Endothelial cell of umbilical vein (primary cell): ENCODE measurements at places on chromosomes 4 and X. TPM values are rescaled to one million over a fixed set of nuclear protein-coding genes. Genes with fewer than 3 reads are reported as not detected.

DMP1 gene
- not detected in 2 replicates for polyA plus RNA-seq

CC2D2A gene
- polyA plus RNA-seq: 10.2 and 10.6 TPM in 2 replicates

EGF gene
- not detected in 2 replicates for polyA plus RNA-seq

RAI2 gene
- polyA plus RNA-seq: 0.19 and 0.27 TPM in 2 replicates

TLR1 gene
- polyA plus RNA-seq: 0.59 and 0.81 TPM in 2 replicates

TMEM150C gene
- polyA plus RNA-seq: 3.8 and 4.1 TPM in 2 replicates

ADGRL3 gene
- polyA plus RNA-seq: not detected in 2 replicates

SPINK2 gene
- polyA plus RNA-seq: 0.22 TPM in 1 of 2 replicates, not detected in the other

GABRB1 gene
- polyA plus RNA-seq: not detected in 2 replicates

GAB3 gene
- 6.0 and 6.1 TPM in 2 replicates for polyA plus RNA-seq

GRCh38 chrX:129798456-129798855 lies 18.7 kb downstream of the SASH3 start:
- DNase-seq: no peak

GRCh38 chrX:154046940-154047610 lies 27.4 kb upstream of the IRAK1 start:
- DNase-seq: peak; percentile 26

- DNase-seq: no peak
These were observed 4.6 kb downstream of the JAKMIP1 start for GRCh38 chr4:6195602-6196319.

DNA sequence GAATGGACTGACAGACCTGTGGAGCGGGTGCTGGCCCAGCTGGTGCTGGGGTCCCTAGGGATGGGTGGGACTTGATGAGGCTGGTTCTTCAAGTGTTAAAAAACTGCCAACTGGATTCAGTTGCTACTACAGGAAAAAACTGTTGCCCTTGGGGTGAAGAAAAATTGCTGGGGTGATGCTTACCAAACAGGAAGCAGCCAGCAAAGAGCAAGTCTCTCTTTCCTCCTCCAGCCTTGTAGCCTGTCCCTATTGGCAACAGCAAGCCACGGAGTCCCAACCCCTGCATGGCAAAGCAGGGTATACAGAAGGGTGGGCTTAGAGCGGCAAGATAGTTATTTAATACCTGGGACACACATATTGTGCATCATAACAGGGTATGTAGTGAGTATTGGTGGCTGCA lies 60.1 kb upstream of the ATP8A1 start:
- DNase-seq: no peak

- DNase-seq: no peak
These were observed 145.4 kb downstream of the PTTG2 start for GRCh38 chr4:38105475-38106220.

DNA sequence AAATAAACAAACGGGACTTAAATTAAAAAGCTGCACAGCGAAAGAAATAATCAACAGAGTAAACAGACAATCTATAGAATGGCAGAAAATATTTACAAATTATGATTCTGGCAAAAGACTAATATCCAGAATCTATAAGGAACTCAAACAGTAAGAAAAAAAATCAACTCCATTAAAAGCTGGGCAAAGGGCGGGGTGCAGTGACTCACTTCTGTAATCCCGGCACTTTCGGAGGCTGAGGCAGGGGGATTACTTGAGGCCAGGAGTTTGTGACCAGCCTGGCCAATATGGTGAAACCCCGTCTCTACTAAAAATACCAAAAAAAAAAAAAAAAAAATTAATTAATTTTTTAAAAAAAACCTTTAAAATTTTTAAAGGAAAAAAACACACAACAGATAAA lies 109.0 kb downstream of the ATP11C start:
- DNase-seq: no peak

DNA sequence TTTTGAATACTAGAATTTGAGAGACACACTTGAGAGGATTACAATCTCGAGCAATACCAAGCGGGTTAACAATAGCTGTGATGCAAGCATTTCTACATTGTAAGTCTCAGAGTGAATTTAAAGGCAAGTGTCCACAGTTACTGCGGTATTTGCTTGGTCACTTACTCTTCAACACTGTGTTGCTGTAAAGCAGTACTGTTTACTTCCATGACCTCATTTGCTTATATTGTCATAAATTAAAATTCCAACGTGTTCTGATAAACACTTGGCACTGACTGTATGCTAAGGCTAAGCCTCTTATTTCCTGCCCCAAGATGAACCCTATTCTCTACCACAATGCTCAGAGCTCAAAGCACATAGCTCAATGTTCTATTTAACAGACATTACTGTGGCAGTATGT lies 11.1 kb downstream of the EXOC1L start:
- no peak for DNase-seq

DNA sequence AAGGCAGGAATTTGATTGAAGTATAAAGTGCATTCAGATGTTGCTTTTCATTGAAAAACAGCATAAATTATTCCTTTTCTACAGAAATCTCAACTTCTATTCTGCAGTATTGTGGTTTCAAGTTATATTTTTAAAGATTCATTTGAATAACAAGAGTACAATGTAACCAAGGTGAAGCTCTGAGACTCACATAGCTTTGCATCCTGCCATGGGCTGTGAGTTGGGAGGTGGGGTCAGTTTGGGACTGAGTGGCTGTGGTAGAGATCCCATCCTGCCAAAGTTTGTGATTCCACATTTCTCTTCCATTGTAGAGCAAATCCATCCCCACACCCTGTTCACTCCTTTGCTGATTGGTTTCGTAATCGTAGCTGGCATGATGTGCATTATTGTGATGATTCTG lies 69.2 kb downstream of the KIT start:
- DNase-seq: no peak

DNA sequence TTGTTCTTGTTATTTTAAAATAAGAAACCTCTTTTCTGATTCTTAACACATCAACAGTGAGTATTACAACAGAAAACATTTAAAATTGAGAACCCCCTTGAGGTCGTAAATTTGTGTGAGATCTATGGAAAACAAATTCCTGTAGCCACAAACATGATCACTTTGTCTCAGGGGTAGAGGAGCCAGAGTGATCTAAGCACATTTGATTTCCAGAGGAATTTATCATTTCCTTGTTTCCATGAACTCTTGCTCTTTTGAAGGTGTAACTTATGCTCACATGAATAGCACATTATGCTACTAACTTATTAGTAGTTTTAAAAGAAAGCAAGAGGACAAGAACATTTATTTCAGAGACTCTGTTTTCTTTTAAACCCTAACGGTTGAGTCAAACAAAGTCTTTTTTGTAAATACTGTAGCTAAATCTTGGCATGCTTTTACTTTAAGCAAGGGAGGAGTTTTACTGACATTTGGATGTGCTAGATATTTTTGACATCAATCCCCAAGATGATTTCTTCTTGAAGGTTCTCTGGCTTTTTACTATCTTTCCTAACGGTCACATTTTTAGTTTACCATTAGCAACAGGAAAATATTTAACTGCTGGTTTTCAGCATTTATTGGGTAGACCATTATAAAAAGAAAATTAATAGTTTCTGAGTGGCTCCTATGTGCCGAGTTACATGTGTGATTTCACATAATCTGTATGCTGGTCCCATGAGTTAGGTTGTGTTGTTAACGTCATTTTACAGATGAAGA lies 27.9 kb upstream of the ZCCHC12 start:
- DNase-seq: peak; percentile 53

DNA sequence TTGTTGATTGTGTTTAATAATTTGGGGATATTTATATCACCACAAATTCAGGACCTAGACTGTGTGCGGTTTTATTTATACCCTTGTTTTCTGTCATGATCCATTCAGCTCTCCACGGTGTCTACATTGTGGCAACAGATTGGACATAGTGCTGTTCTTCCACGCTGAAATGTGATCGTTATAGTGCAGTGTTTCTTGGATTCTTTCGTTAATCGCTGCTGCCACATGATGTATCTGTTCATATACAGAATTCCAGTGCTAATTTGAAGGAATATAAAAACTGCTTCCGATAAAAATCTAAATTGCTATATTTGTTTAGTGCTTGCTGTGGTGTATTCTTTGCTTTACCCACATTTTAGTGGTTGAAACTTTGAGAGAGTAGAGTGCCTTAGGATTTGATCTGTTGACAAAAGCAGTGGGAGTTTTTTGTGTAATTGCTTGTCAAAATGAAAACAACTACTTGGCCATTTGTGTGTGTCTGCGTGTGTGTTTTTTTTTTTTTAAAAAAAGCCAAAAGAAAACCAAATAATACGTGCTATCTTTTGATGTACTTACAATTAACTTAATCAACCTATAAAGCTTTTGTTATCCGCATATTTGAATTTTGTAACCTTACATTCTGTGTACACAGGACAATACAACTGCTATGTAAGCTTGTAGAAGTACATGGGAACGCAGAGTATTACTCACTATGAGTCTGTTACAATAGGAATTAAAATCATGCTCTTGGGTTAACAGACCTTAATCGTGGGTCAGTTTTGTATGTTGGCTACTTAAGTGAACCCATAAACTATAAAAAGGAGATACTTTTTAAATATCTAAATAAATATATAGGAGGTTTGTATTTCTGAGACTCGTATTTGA lies 353.3 kb downstream of the ARHGAP24 start:
- DNase-seq: no peak

DNA sequence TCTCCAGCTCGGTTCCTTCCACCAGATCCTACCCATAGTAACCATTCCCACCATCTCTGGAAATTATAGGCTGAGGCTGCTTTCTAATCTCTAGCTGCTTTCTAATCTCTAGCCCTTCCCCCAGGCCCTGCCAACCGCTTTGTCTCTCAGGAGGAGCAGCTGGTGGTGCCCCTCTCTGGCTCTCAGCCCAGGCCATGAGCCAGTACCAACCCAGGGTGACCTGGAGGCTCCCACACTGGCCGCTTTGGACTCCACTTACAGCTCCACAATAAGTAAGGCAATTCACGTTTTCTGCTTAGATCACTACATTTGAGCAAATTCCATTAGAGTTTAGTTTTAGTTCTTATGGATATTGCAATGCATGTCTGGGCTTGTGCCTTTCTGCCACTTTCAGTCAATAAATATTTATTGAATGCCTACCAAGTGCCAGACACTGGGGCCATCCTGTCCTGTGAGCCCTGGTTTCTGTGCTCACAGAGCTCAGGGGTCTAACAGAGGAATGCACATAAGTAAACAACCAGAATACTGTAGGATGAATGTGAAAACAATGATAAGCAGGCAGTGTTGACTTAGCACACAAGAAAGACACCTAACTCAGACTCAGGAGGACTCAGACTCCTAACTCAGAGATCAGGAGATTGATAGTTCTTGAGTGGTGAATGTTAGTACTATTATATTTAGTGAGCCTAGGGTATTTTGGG lies 38.9 kb downstream of the SMC1A start:
- peak; percentile 28 for DNase-seq

DNA sequence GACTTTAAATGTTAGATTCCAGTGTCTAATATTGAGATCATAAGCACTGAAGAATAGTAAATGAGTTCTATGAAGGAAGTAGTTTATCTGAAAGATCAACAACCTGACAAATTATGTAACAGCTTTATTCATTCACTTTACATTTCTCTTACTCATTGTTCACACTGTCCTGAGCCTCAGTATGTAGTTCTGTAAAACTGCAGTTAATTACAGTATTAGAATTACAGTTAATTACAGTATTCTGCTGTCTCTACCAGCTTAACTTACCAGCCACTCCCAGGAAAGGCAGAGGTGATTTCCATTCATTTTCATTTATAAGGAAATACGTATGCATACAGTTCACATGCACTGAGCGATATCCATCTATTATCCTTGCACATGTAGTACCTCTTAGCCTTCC lies 32.7 kb downstream of the NFKB1 start:
- DNase-seq: no peak

DNA sequence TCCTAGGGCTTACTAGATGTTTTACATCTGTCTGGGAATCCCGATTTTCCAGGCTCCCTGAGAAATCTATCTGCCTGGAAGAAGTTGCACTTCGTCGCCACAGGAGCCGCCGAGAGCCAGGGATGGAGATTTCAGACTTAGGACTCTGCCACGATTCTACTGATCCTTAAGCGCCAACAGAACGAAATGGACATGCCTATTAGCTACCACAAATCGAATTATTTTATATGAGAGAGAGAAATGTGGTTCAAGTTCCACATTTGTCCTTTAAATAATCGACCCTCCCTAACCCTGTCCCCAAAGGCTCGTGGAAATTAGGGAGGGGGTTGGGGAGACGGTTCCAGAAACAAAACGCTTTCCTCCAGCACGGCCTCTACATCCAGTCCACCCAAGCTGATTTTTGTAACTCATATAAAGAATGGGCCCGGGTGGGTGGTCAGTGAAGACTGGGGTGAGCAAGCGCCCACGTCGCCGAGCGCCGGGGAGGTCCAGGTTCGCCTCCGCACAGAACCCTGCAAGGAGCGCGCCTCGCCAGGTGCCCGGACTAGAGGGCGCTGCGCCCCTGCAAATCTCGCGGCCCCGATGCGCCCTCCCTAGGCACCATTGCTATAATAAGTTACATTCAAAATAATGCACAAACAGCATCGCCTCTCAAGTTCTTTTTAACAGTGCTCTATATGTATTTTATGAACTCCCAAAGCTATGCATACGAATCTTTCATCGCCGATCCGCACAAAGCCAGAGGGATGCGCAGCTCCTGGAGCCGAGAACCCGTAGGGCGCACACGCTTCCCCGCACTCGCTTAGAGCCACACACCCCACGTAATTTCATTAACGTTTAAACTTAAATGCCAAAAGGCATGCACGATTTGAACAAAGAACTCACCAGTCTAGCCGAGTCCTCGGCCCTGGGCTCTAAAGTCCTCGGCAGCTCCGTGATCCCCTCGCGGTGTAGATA lies 2.1 kb upstream of the FAT1 start:
- peak; percentile 72 for DNase-seq

DNA sequence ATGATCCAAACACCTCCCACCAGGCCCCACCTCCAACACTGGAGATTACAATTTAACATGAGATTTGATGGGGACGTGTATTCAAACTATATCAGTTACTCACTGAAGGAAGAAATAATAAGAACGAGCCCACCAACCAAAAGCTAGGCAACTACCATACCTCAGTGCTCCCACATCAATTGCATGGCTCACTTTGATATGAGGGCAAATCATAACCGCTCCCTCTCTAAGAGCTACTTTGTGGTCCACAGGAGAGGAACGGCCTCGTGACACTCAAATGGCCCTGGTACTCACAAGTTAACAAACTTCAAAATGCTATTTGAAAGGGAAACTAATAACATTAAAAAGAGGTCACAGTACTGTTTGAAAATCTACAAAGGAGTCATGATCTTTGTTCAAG lies 170.7 kb upstream of the SLC7A11 start:
- no peak for DNase-seq

- peak; percentile 16 for DNase-seq
These were observed 322.4 kb downstream of the ARHGAP10 start for GRCh38 chr4:148054275-148054674.

GRCh38 chr4:1447676-1448588 lies 41.7 kb upstream of the NKX1-1 start:
- no peak for DNase-seq

DNA sequence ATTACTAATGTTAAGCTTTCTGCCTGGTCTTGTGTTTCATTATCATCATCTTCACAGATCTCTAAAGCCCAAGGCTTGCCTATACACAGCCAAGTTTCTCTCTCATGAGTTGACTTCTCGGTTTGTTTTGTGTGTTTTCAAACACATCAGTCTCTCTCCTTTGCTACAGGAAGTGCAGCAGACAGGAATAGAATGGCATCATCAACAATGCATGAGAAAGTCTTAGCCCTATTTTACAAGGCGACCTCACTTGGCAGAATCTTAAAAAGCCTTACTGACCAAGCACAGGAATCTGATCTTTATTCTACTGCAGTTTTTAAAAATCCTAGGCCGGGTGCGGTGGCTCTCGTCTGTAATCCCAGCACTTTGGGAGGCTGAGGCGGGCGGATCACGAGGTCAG lies 36.8 kb downstream of the CC2D2A start:
- DNase-seq: peak; percentile 56

GRCh38 chr4:20046931-20047677 lies 204.6 kb upstream of the SLIT2 start:
- DNase-seq: no peak
